ENCODE measurements at places on chromosomes 7 and 10.

GRCh38 chr7:81036057-81036456, 117.2 kb upstream of the SEMA3C start:
- DNase-seq: no peak

- DNase-seq: no peak
Observed at GRCh38 chr7:140671966-140672365, 779 bp upstream of the ADCK2 start.

- no peak for DNase-seq
Observed at GRCh38 chr10:130430291-130430690, 294.1 kb downstream of the GLRX3 start.

- no peak for DNase-seq
Observed at GRCh38 chr7:42689626-42690025, 222.2 kb downstream of the C7orf25 start.

- DNase-seq: no peak
Observed at GRCh38 chr7:156673454-156673853, 32.9 kb downstream of the RNF32 start.

- DNase-seq: no peak
Observed at GRCh38 chr10:127198307-127198706, 1.9 kb upstream of the INSYN2A start.

DNA sequence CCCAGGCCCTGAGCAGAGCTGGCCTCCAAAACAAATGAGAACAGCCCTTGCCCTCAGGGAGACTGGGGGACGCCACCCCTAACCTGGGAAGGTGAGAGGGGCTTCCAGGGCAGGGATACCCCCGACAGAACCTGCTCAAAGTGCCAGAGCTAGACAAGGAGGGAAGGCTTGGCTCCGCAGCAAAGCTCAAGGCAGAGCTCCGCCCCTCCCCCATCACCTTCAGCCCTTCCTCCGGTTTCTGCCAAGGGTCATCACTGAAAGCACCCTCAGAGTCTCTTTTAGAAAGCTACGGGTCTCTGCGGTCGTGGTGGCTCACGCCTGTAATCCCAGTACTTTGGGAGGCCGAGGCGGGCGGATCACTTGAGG, 73.4 kb upstream of the CUX1 start:
- DNase-seq: no peak

GRCh38 chr7:155316427-155317113, 18.9 kb downstream of the INSIG1 start:
- no peak for DNase-seq

All from activated CD4-positive, alpha-beta T cell treated with anti-CD3 and anti-CD28 coated beads, Interleukin-2, amount 50 U/mL, for 1 hour (primary cell).